ENCODE measurements at places on chromosomes 3 and 15. TPM values are rescaled to one million over a fixed set of nuclear protein-coding genes. Genes with fewer than 3 reads are reported as not detected.

The CAV3 gene
- not detected for total RNA-seq

The DTX3L gene
- total RNA-seq: 22.1 TPM

GRCh38 chr3:66344848-66345578 is 124.2 kb downstream of the SLC25A26 start:
- no peak overlapping the region for H3K27ac ChIP-seq
- no peak for DNase-seq

The INKA1 gene
- 1.8 TPM for total RNA-seq

- DNase-seq: no peak
- H3K27me3 ChIP-seq: no peaks in the 10 kb centered on the region
- H3K4me1 ChIP-seq: no peaks in the 10 kb centered on the region
Observed at GRCh38 chr3:21562243-21562642, 188.8 kb downstream of the ZNF385D start.

GRCh38 chr3:63654211-63654610 is 1.7 kb downstream of the SNTN start:
- H3K36me3 ChIP-seq: no peaks in the 10 kb centered on the region
- H3K4me1 ChIP-seq: no peaks in the 10 kb centered on the region
- no peak overlapping the region for H3K27ac ChIP-seq
- H3K4me3 ChIP-seq: no peak overlapping the region
- H3K27me3 ChIP-seq: no peaks in the 10 kb centered on the region

- H3K4me3 ChIP-seq: no peak overlapping the region
- H3K27me3 ChIP-seq: no peaks in the 10 kb centered on the region
- H3K4me1 ChIP-seq: no peaks in the 10 kb centered on the region
- no peak for DNase-seq
- no peaks in the 10 kb centered on the region for H3K36me3 ChIP-seq
- H3K27ac ChIP-seq: no peak overlapping the region
Observed at GRCh38 chr3:3356846-3357245, 177.4 kb upstream of the CRBN start.

The DUOXA1 gene
- not detected for total RNA-seq

- H3K27ac ChIP-seq: no peak overlapping the region
- DNase-seq: no peak
- H3K36me3 ChIP-seq: no peaks in the 10 kb centered on the region
Observed at GRCh38 chr3:182618981-182619591, 174.2 kb upstream of the ATP11B start.

GRCh38 chr3:128697341-128697740 is 28.6 kb upstream of the RAB7A start:
- H3K36me3 ChIP-seq: no peaks in the 10 kb centered on the region
- H3K27me3 ChIP-seq: no peaks in the 10 kb centered on the region
- H3K4me3 ChIP-seq: peak overlapping the region; percentile 29
- H3K4me1 ChIP-seq: peaks cover 2% of the 10 kb centered on the region
- no peak for DNase-seq
- H3K27ac ChIP-seq: no peak overlapping the region

GRCh38 chr15:64004587-64004986 is 41.7 kb downstream of the DAPK2 start:
- H3K27ac ChIP-seq: no peak overlapping the region
- H3K27me3 ChIP-seq: peaks cover 4% of the 10 kb centered on the region
- no peak for DNase-seq
- H3K36me3 ChIP-seq: no peaks in the 10 kb centered on the region

- no peaks in the 10 kb centered on the region for H3K27me3 ChIP-seq
- no peaks in the 10 kb centered on the region for H3K36me3 ChIP-seq
- no peak overlapping the region for H3K27ac ChIP-seq
- no peak for DNase-seq
Observed at GRCh38 chr3:64977308-64978100, 289.7 kb upstream of the ADAMTS9 start.

DNA sequence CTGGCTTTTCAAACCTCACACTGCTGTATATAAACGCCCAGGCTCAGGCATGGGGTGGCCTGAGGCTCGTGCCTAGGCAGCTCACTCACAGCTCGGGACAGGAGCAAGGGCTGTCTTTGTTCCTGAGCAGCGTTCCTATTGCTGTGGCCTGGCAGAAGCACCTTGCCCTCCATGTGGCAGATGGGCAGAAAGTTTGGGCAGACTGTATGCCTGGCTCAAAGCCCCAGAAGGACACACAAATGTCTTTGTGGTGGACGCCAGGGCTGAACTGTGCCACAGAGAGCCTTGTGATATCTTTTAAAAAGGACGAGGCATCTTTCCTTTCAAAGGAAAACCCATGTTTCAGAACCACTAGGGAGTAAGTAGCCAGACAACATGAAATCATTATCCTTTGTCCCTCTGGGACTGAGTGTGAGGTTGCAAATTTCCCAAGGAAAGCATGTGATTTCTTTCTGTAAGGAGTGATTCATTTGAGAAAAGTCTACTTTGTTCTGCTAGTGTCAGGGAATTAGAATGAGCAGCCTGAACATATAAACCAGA is 29.3 kb upstream of the UBE2E1 start:
- no peaks in the 10 kb centered on the region for H3K36me3 ChIP-seq
- H3K4me1 ChIP-seq: no peaks in the 10 kb centered on the region
- H3K27ac ChIP-seq: no peak overlapping the region
- no peak overlapping the region for H3K4me3 ChIP-seq

GRCh38 chr3:157533298-157534070 is 30.3 kb upstream of the VEPH1 start:
- DNase-seq: no peak
- H3K27ac ChIP-seq: no peak overlapping the region
- peaks cover 3% of the 10 kb centered on the region for H3K27me3 ChIP-seq
- H3K36me3 ChIP-seq: no peaks in the 10 kb centered on the region
- H3K4me1 ChIP-seq: no peaks in the 10 kb centered on the region

The TUSC2 gene
- total RNA-seq: 16.7 TPM

The C3orf52 gene
- total RNA-seq: 2.0 TPM

- no peak overlapping the region for H3K4me3 ChIP-seq
- no peak for DNase-seq
- H3K4me1 ChIP-seq: no peaks in the 10 kb centered on the region
- peaks cover 9% of the 10 kb centered on the region for H3K27me3 ChIP-seq
- H3K27ac ChIP-seq: no peak overlapping the region
Observed at GRCh38 chr15:41125063-41125669, 9.1 kb upstream of the INO80 start.

The CMTM8 gene
- 6.4 TPM for total RNA-seq

DNA sequence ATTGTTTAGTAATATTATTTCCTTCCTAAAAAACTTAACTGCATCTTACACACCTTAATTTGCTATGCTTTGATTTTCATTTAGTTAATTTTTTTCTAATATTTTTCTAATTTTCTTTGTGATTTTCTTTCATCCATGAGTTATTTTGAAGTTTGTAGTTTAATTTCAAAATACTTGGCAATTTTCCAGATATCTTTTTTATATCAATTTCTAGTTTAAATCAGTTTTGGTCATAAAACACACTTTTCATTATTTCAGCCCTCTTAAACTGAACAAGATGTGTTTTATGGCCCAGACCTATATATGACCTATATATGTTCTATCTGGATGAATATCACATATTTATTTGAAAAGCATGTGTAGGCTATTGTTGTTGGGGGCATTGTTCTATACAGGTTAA is 759.9 kb upstream of the SGO1 start:
- H3K4me3 ChIP-seq: no peak overlapping the region
- no peak for DNase-seq
- H3K4me1 ChIP-seq: no peaks in the 10 kb centered on the region

GRCh38 chr3:46934072-46934471 is 42.5 kb downstream of the CCDC12 start:
- no peaks in the 10 kb centered on the region for H3K27me3 ChIP-seq
- no peak overlapping the region for H3K4me3 ChIP-seq
- DNase-seq: no peak

The TGM4 gene
- not detected for total RNA-seq

DNA sequence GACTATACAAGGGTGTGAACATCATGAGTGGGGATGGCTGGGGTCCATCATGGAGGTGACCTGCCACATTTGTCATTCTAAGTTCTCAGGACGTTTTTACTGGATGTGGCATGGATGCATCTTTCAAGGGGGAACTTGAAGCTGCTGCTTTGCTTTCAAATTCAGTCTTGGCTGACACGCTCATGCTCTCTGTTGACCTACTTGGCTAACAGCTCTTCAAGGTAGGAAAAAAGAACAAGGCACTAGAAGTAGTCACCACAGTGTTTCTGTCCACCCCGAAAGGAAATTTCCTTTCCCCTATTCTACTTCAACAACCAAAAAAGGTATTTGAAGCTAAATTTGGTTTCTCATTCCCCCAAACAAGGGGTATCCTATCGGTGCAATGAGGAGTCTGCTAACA is 15.0 kb downstream of the STIMATE start:
- no peak for DNase-seq
- no peaks in the 10 kb centered on the region for H3K27me3 ChIP-seq
- H3K4me3 ChIP-seq: no peak overlapping the region
- peaks cover 21% of the 10 kb centered on the region for H3K36me3 ChIP-seq
- no peak overlapping the region for H3K27ac ChIP-seq

- no peaks in the 10 kb centered on the region for H3K27me3 ChIP-seq
- DNase-seq: no peak
- peaks cover 22% of the 10 kb centered on the region for H3K4me1 ChIP-seq
- no peaks in the 10 kb centered on the region for H3K36me3 ChIP-seq
- H3K27ac ChIP-seq: no peak overlapping the region
- H3K4me3 ChIP-seq: no peak overlapping the region
Observed at GRCh38 chr3:114362815-114363214, 69.0 kb downstream of the TIGIT start.

DNA sequence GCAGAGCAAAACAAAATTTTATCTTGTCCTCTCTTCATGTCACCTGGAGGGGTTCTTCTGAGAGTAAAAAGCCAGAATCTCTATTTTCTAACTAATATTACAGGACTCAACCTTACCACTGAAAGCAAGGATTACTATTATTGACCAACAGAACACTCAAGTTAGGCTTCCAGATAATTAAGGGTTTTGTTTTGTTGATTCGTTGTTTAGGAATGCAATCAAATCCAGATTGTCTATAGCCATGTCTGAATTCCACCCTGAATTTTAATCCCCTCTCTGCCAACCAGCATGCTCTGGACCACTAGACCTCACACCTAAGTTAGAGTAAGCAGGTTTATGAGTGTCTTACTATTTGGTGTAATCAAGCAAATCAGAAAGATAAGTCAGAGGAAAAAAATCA is 90.7 kb downstream of the PEAK1 start:
- no peaks in the 10 kb centered on the region for H3K4me1 ChIP-seq
- no peak for DNase-seq
- H3K27me3 ChIP-seq: no peaks in the 10 kb centered on the region
- no peak overlapping the region for H3K4me3 ChIP-seq

The PFKFB4 gene
- 90.8 TPM for total RNA-seq
